Umbilical cord (tissue), 2 donors: ENCODE measurements at places on chromosomes 5 and 9. TPM values are rescaled to one million over a fixed set of nuclear protein-coding genes. Genes with fewer than 3 reads are reported as not detected.

Gene MYMK
- not detected for total RNA-seq

Gene C9orf85
- total RNA-seq, result 33.7 TPM

Gene RGS7BP
- total RNA-seq, result 1.7 TPM

Gene CDH10
- 2.2 TPM for total RNA-seq

Gene COQ4
- total RNA-seq, result 20.9 TPM

Gene AJM1
- 1.4 TPM for total RNA-seq

Gene FOXD4L4
- total RNA-seq, result 1.9 TPM

Gene ABCA1
- 76.6 TPM for total RNA-seq

Gene SLC45A2
- total RNA-seq, result 1.2 TPM

Gene C9orf153
- total RNA-seq, result 0.72 TPM

Gene PCA3
- 8.4 TPM for total RNA-seq

Gene ANXA2R
- total RNA-seq, result 2.9 TPM

Gene SPAG8
- total RNA-seq, result 5.1 TPM

Gene FAM153A
- 0.96 TPM for total RNA-seq

Gene RALGDS
- total RNA-seq, result 21.9 TPM

Gene INSL4
- 4.8 TPM for total RNA-seq

Gene ABO
- 0.48 TPM for total RNA-seq

Gene PPP2R2B
- total RNA-seq, result 5.1 TPM

Gene LCN2
- total RNA-seq, result not detected

Gene ARSB
- total RNA-seq, result 24.6 TPM

Gene GFPT2
- 170 TPM for total RNA-seq

Gene SOWAHA
- total RNA-seq, result 4.6 TPM

Gene PTGS1
- total RNA-seq, result 22.9 TPM

Gene GPX8
- total RNA-seq, result 135 TPM

Gene FBXL7
- 7.9 TPM for total RNA-seq

Gene SEMA5A
- 24.8 TPM for total RNA-seq

Gene C5orf22
- total RNA-seq, result 24.3 TPM

Gene FCHO2
- total RNA-seq, result 38.0 TPM

Gene AK8
- 0.48 TPM for total RNA-seq

Gene SLC1A1
- 3.9 TPM for total RNA-seq

Gene TERT
- not detected for total RNA-seq

Gene ANKRD31
- total RNA-seq, result 1.2 TPM

Gene AOPEP
- 297 TPM for total RNA-seq

Gene MARCOL
- 3.9 TPM for total RNA-seq

Gene RNF180
- total RNA-seq, result 27.4 TPM

Gene NPR2
- total RNA-seq, result 15.9 TPM

Gene RETREG1
- 51.0 TPM for total RNA-seq

Gene LHX3
- 0.24 TPM for total RNA-seq

Gene IL3
- not detected for total RNA-seq
